ENCODE measurements at places on chromosomes 2 and 18. TPM values are rescaled to one million over a fixed set of nuclear protein-coding genes. Genes with fewer than 3 reads are reported as not detected.

INPP4A gene
- total RNA-seq, result 16.1 TPM

RESP18 gene
- not detected for total RNA-seq

AKAIN1 gene
- not detected for total RNA-seq

SLC35F5 gene
- total RNA-seq, result 145 TPM

CDK15 gene
- 8.5 TPM for total RNA-seq
